ENCODE measurements at places on chromosomes 3 and 15.

DNA sequence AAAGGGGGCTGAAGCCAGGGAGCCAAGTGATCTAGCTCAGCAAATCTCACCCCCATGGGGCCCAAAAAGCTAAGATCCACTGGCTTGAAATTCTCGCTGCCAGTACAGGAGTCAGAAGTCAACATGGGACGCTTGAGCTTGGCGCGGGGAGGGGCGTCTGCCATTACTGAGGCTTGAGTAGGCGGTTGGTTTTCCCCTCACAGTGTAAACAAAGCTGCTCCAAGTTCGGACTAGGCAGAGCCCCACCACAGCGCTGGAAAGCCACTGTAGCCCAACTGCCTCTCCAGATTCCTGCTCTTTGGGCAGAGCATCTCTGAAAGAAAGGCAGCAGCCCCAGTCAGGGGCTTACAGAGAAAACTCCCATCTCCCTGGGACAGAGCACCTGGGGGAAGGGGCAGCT, 8.1 kb upstream of the SLC25A36 start:
- H3K36me3 ChIP-seq = no peaks in the 10 kb centered on the region
- H3K27me3 ChIP-seq = no peaks in the 10 kb centered on the region
- H3K4me3 ChIP-seq = no peak overlapping the region

GRCh38 chr3:45597171-45597570, 2.6 kb downstream of the LIMD1 start:
- peak overlapping the region; percentile 64 for H3K4me3 ChIP-seq
- no peaks in the 10 kb centered on the region for H3K36me3 ChIP-seq
- peaks cover 39% of the 10 kb centered on the region for H3K4me1 ChIP-seq
- H3K27ac ChIP-seq = no peak overlapping the region
- H3K27me3 ChIP-seq = no peaks in the 10 kb centered on the region

GRCh38 chr3:187621881-187622280, 48.3 kb downstream of the SST start:
- no peak for DNase-seq
- H3K27me3 ChIP-seq = peaks cover 48% of the 10 kb centered on the region
- H3K27ac ChIP-seq = no peak overlapping the region
- no peak overlapping the region for H3K4me3 ChIP-seq

DNA sequence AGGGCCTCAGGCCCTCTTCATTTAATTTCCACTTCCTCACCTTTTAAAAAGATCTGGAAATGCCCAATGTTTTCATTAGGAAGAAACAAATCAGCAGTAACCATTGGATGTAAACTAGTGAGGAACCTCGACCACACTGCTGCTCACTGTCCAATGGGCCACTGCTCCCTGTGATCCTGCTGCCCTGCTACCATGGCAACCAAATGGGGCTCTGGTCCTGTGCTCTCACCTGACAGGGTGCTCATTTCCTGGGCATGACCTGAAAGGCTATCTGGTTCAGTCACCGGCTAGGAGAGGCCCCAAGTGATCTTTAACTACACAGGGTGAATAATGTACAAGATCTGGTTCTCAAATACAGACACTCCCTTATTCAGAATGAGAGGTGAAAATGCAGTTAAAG, 54.6 kb downstream of the ARHGEF3 start:
- no peaks in the 10 kb centered on the region for H3K27me3 ChIP-seq
- H3K36me3 ChIP-seq = peaks cover 21% of the 10 kb centered on the region
- no peak for DNase-seq
- H3K4me1 ChIP-seq = no peaks in the 10 kb centered on the region

- H3K36me3 ChIP-seq = no peaks in the 10 kb centered on the region
- H3K27ac ChIP-seq = no peak overlapping the region
- H3K4me3 ChIP-seq = no peak overlapping the region
- no peak for DNase-seq
- H3K27me3 ChIP-seq = no peaks in the 10 kb centered on the region
Measured at GRCh38 chr3:164806188-164806587, 272.1 kb downstream of the SI start.

GRCh38 chr3:191425322-191425734, 35.6 kb upstream of the PYDC2 start:
- no peak overlapping the region for H3K27ac ChIP-seq
- H3K4me3 ChIP-seq = no peak overlapping the region
- H3K27me3 ChIP-seq = no peaks in the 10 kb centered on the region
- peaks cover 6% of the 10 kb centered on the region for H3K4me1 ChIP-seq

GRCh38 chr3:30539206-30539605, 67.2 kb upstream of the TGFBR2 start:
- peak overlapping the region; percentile 46 for H3K4me3 ChIP-seq
- DNase-seq = peak; percentile 89
- peak overlapping the region; percentile 97 for H3K27ac ChIP-seq
- H3K4me1 ChIP-seq = peaks cover 22% of the 10 kb centered on the region

DNA sequence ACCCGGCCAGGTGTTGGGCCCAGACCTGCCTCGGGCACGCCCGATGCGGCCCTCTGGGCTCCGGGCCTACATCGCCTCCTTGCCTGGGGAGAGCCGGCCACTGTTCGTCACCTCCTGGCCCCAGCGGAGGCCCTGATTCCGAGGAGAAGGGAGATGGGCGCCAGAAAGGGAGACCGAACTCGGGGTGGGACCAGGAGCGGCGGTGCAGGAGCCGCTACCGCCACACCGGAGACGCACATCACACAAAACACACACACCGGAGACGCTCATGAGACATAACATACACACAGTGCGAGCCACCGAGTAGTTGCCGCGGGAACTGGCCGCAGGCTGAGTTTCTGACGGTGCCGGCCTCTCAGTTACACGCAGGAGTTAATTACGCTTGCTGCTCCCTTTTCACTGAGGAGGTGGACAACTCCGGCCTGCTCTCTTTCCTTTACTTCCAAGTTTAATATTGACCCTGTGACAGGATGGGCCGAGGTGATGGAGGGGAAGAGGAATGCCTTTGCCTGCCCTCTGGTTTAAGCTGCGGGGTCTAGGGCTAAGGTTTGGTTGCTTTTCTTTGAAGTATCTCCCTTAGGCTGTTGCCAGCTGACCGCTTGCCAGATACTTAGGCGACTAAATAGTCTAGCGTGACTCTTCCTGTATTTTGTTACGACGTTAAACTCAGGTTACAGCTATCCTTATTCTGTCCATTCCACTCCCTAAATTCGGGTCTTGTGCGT, 570 bp downstream of the PCNP start:
- H3K27me3 ChIP-seq = no peaks in the 10 kb centered on the region
- peak overlapping the region; percentile 87 for H3K4me3 ChIP-seq
- H3K27ac ChIP-seq = peak overlapping the region; percentile 80

DNA sequence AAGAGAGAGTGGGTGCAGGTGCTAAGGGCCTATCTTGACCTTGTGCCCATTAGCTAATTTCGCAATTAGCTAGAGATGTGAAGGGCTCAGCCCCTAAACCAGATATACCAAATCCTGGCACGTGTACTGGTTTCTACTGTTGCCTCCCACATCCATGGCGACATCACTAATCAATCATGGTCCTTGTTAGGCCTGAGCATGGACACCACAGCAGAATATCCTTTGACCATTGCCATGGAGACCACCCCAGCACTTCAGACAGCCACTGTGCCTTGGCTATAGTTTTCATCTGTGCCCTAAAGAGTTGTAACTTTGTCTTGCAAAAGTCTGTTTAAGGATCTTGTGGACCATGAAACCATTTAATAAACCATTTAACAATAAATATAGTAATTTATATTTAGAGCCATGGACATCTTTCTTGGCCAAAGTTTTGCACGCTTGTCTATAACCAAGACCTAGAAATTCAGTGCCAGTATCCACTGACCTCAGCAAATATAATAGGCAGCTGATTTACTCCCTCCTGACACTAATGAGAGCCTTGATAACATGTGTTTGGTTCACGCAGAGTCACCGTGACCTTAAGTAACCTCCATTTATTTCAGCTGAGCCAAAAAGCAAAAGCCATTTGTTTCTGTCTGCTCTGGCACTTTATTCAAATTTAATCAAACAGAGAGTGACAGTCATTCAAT, 43.4 kb downstream of the COLQ start:
- no peaks in the 10 kb centered on the region for H3K36me3 ChIP-seq
- DNase-seq = no peak
- no peaks in the 10 kb centered on the region for H3K4me1 ChIP-seq
- no peak overlapping the region for H3K27ac ChIP-seq
- no peak overlapping the region for H3K4me3 ChIP-seq

- H3K27me3 ChIP-seq = no peaks in the 10 kb centered on the region
- H3K4me3 ChIP-seq = no peak overlapping the region
- no peaks in the 10 kb centered on the region for H3K36me3 ChIP-seq
- H3K27ac ChIP-seq = no peak overlapping the region
- peak; percentile 69 for DNase-seq
- no peaks in the 10 kb centered on the region for H3K4me1 ChIP-seq
Measured at GRCh38 chr3:99686955-99687612, 48.7 kb downstream of the COL8A1 start.

GRCh38 chr3:59818033-59818918, 768.5 kb upstream of the CFAP20DC start:
- H3K27me3 ChIP-seq = no peaks in the 10 kb centered on the region
- DNase-seq = peak; percentile 82
- peak overlapping the region; percentile 95 for H3K27ac ChIP-seq
- H3K4me1 ChIP-seq = peaks cover 56% of the 10 kb centered on the region
- peaks cover 4% of the 10 kb centered on the region for H3K36me3 ChIP-seq

- peak within 1 kb of the TSS; percentile 72 for H3K27ac ChIP-seq
- H3K4me1 ChIP-seq = peaks cover 27% of the 10 kb centered on the region
- no peaks in the 10 kb centered on the region for H3K27me3 ChIP-seq
- H3K4me3 ChIP-seq = peak within 1 kb of the TSS; percentile 95
Measured at GRCh38 chr15:83066734-83067637, at the start of gene BTBD1. BTBD1 (minus strand) TSS chr15:83067252; CDS start chr15:83067151, 101 bp downstream.

- H3K27me3 ChIP-seq = no peaks in the 10 kb centered on the region
- H3K4me1 ChIP-seq = peaks cover 64% of the 10 kb centered on the region
- H3K4me3 ChIP-seq = no peak overlapping the region
- peak; percentile 84 for DNase-seq
Measured at GRCh38 chr3:127750226-127751031, 71.9 kb downstream of the MGLL start.

GRCh38 chr3:168248383-168249204, 152.9 kb upstream of the GOLIM4 start:
- H3K4me1 ChIP-seq = no peaks in the 10 kb centered on the region
- no peaks in the 10 kb centered on the region for H3K27me3 ChIP-seq
- H3K36me3 ChIP-seq = no peaks in the 10 kb centered on the region
- DNase-seq = no peak

Data from PC-9 (cell line).